ENCODE measurements at places on chromosomes 11 and 22.

DNA sequence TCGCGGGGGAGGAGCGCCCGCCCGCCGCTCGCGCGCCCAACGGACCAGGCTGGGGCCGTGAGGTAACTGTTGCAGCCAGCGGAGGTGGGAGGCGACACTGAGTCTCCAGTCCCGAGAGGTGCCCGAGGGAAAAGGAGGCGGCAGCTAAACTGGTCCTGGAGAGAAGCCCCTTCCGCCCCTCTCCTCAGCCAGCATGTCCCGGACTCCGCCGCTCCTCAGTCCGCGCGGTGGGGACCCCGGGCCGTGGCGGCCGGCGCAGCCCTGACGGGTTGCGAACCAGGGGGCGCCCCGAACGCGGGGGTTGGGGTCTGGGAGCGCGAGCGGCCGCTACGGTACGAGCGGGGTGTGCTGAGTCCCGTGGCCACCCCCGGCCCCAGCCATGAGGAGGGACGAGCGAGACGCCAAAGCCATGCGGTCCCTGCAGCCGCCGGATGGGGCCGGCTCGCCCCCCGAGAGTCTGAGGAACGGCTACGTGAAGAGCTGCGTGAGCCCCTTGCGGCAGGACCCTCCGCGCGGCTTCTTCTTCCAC, at the start of gene PDE3B:
Gene PDE3B (plus strand): TSS at position 108 of the 529 bp plus-strand sequence. CDS start 272 bp downstream, at position 380.
- DNase-seq: no peak

GRCh38 chr11:102109896-102110760, at the start of gene YAP1:
Gene YAP1 (plus strand): TSS chr11:102110447. CDS start chr11:102110849, 402 bp downstream.
- peak; percentile 47 for DNase-seq

DNA sequence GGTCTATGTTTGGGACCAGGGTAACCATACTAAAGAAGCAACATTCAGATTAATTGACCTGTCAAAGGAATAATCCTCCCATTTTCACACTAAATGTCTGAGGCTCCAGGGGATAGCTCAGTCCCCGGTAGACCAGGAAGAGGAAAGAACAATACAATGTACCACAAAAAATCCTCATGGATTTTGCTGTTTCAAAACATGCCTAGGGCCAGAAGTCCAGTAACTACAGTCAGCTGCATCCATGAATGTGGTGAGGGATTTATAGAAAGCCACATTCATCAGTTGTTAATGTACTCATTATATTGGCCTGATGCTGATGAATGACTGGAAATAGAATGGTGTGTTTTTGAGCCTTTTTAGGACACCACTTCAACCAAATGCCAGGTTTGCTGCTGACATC, 6.9 kb upstream of the ETS1 start:
- DNase-seq: no peak

DNA sequence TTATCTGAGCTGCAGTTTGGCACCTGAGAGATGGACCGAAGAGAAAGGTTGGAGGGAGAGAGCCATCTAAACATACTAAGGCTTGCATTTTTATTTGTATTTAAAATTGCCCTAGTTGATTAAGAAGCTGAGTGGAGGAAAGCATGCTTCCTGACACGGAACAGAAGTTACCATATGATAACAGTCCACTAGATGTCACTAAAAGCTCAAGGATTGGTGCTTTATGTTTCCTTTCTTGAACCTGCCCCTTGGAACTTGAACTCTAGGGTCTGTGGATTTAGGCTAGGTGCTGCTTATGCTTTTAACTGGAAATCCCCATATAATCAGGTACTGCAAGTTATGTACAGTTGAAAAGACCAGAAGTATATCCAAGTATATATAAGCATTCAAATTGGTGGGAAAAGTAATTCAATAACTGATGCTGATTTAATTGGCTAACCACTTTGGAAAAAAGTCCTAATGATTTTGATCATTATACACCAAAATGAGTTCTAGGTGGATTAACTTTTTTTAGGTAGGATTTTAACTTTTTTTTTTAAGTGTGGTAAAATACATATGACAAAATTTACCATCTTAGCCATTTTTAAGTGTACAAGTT, 9.5 kb downstream of the RBMXL2 start:
- DNase-seq: no peak

GRCh38 chr11:107928046-107928766, at the start of gene RAB39A:
Gene RAB39A (plus strand): TSS chr11:107928448. CDS start chr11:107928569, 121 bp downstream.
- peak; percentile 67 for DNase-seq

DNA sequence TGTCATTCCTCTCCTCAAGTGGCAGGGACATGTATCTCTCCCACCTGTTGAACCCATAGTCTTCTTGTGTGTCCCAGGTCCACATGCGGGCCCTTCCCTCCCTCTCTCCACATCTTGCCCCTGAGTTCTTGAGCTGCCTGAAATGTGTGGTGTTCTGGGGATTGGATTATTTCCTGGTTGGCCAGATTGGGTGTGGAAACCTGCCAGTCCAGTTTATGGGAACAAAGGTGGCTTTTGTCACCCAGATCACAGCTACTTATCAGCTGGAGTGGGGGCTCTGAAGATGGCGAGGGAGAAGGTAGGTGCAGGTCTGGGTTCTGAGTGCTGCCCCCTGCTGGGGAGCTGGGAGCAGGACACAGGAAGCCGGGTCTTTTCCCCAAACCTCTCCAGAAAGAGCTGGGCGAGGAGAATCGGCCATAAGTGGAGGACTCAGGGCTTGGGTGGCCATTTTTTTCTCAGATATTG, 14.2 kb downstream of the DTX4 start:
- DNase-seq: no peak

DNA sequence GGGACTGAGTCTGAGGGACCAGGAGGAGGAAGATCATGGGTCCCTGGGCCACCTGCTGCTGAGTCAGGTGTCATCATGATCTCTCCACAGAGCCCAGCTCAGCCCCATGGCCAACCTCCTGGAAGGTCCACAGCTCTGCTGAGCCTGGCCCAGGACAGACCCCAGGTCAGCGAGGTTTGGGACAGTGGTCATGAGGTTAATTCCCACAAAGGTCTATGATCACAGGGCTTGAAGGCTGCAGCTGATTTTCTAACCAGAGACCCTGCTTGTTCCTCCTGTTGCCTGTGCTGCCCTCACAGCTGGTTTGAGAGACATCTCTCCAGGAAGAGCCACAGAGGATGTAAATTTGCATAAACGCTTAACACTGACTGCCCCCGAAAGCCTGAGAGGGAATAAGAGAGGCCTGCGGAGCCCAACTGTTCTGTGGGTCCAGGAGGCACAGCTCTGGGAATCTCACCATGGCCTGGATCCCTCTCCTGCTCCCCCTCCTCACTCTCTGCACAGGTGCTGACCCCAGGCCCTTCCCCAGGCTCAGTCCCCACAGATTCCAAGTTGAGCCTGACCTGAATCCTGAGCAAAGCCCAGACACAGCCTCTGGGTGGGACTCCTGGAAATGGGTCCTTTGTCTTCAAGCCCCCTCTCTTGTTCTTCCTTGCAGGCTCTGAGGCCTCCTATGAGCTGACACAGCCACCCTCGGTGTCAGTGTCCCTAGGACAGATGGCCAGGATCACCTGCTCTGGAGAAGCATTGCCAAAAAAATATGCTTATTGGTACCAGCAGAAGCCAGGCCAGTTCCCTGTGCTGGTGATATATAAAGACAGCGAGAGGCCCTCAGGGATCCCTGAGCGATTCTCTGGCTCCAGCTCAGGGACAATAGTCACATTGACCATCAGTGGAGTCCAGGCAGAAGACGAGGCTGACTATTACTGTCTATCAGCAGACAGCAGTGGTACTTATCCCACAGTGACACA, 102.8 kb downstream of the GGTLC2 start:
- DNase-seq: no peak

- DNase-seq: no peak
These were observed 24.3 kb upstream of the GLYATL1 start for GRCh38 chr11:58914821-58915543.

- no peak for DNase-seq
These were observed 62.7 kb downstream of the STK33 start for GRCh38 chr11:8531312-8531711.

- DNase-seq: no peak
These were observed 20.6 kb downstream of the IGHMBP2 start for GRCh38 chr11:68924073-68924925.
